GM12892 (cell line): ENCODE measurements at places on chromosomes 1 and 21.
A peak's percentile ranks its signal among the peaks of the same experiment; 100 is the strongest.

DNA sequence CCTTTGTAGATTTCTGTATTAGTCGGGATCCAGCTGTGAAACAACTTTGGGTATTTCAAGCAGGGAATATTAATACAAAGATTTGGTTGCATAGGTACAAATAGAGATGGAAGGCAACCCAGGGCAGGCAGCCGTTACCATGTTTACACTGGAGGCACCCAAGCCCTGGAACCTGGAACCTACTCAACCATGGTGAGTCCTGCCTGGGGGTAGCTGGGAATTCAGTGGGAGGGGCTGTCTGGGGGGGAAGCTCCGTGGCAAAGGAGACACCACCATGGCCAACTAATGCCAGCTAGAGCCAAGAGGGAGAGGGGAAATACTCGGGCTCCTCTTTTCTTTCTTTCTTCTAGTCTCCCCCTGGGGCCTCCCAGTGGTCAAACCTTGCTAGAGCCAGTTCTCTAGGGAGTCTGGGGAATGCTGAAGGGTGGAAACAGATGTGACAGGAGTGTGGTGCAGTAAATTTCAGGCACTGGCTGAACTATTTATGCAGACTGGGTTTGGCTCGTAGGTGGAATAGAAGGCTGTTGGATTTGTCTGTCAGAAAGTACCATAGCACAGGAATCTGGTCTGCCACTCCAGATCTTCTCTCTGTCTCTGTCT, 91.9 kb upstream of the CACNA1E start:
- DNase-seq, result no peak

DNA sequence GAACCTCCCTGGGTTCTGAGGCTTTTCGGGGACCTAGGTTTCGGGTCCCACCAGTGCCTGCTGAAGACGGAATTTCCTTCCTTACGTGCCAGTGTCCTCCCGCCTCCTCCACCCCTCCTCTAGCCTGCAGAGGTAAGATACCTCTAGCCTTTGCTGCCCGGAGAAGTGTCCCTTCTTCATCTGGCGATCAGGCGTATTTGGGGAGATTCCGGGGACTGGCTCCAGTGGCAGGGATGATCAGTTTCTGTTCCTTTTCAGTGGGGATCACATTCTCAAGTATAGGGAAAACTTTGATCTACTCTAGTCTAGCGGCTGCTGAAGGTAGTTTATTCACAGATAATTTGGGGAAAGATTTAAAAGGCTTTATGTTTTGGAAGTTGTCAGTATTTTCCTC, 674 bp downstream of the CEP350 start:
- no peak for DNase-seq

GRCh38 chr1:244368279-244368678, 83.4 kb downstream of the ADSS2 start:
- no peak for DNase-seq

GRCh38 chr1:204313675-204314074, 46.1 kb downstream of the PLEKHA6 start:
- no peak for DNase-seq

GRCh38 chr1:116826818-116827606, 72.8 kb downstream of the CD2 start:
- DNase-seq, result peak; percentile 60

DNA sequence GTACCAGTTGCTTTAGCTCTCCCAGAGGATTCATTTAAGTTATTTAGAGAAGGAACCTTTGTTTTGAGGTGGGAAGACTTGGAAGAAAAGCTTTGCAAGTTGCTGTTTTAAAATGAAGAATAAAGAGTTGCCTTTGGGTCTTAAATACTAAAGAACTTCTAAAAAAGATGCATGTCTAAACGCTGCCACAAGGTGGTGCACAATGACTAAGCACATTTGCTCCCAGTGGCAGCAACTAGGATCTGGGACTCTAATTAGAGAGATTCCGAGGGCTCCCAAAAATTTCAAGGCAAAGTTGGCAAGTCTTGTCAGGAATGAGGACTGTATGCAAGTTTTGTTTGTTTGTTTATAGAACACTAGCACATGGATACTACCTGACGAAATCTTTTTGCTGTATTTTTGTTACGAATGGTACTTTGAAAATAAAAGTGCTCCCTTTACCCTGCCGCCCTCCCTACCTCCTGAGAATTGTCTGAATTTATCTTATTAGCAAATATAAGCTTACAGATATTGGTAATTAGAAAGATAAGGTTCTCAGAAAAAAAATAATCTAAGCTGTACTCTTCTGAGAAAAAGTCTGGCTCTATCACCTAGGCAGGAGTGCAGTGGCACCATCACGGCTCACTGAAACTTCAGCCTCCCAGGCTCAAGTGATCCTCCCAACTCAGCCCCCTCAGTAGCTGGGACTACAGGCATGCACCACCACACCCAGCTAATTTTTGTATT, 121.8 kb downstream of the HFM1 start:
- DNase-seq, result peak; percentile 11

- DNase-seq, result no peak
Measured at GRCh38 chr1:208724079-208724478, 479.9 kb upstream of the PLXNA2 start.
